ENCODE measurements at places on chromosomes 4 and X.

DNA sequence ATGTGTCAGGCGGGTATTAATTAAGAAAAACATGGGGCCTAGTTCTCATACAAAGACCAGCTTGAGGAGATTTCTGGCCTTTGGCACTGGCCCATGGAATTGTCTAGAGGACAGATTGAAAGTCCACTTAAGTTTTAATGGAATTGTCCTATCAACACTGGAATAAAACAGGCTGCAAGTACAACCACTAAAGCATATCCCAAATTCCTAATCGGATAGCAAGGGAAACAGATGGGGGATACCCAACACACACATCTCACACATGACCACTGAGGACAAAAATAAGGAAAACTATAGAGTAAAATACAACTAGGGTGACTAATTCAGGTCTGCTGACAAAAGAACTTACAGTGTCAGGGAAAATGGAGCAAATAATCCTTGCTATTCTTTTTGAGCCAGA, 167.8 kb downstream of the GASK1B start:
- DNase-seq: no peak

DNA sequence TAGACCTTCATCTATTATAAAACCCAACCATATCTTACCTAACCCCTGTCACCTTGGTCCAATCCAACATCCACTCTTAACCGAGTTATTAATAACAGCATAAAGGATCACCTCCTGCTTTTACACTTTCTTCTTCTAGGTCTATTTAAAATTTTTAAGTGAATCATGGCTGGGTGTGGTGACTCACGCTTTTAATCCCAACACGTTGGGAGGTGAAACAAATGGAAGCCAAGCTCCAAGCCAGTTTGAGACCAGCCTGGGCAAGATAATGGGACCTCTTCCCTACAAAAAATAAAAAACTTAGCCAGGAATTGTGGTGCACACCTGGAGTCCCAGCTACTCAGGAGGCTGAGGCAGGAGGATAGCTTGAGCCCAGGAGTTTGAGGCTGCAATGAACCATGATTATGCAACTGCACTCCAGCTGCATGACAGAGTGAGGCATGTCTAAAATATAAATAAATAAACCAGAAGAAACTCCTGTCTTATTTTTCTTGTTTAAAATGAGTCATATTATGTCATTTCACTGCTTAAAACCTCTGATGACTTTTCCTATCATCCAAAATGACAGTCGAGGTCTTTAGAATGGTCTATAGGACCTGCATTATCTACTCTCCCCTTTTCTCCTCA, 188.4 kb downstream of the GASK1B start:
- no peak for DNase-seq

GRCh38 chr4:15544248-15544729, 74.6 kb downstream of the CC2D2A start:
- DNase-seq: no peak

DNA sequence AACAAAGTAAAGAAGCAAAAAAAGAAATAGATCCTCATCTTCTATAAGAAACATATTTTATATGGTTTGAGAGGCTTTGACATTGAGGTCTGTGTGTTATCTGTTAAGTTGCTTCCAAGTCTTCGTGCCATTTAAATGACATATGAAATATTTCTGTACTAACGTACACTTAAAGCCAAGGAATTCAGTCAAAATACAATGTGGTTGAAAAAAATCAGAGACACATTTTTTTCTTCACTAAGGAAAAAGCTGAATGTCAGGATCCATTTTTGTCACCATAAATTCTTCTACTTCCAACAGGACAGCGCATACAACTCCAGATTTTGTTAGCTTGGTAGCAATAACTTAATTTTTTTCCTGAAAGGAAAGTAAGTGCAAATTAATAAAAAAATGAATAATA, 168.5 kb downstream of the FAT4 start:
- no peak for DNase-seq

Data from NCI-H446 treated with DMSO at 0.1 percent for 48 hours (cell line).